ENCODE measurements at places on chromosomes 5 and 9.

DNA sequence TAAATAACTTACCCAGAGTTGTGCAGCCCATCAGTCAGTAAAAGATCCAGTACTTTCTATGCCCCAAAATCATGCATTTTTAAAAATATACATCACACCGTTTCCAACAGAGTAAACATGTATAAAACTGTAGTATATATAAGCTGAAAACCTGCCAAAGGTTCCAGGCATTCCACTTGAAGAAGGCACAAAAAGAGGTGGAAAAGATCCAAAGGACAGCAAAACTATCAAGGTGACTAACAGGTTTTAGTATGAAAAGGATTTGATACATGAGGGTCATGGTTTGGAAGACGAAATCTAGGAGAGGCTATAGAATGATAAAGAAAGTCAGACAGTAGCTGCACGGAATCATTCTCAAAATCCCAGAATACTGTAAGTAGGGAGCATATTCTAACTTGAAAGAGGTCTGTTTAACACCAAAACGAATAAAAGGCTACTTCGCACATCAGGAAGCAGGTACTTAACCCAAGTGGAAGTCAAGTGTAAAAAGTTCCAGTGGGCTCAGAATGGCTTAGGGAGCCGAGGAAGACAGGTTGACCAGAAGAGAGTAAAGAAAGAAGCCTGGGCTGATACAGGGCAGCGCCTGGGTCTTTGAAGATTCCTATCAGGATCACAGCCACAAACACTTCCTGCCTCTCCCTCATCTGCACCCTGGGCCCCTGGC lies 207.2 kb downstream of the ADAMTS12 start:
- no peak for DNase-seq

GRCh38 chr5:90056911-90057705 lies 352.4 kb downstream of the CETN3 start:
- no peak for DNase-seq

DNA sequence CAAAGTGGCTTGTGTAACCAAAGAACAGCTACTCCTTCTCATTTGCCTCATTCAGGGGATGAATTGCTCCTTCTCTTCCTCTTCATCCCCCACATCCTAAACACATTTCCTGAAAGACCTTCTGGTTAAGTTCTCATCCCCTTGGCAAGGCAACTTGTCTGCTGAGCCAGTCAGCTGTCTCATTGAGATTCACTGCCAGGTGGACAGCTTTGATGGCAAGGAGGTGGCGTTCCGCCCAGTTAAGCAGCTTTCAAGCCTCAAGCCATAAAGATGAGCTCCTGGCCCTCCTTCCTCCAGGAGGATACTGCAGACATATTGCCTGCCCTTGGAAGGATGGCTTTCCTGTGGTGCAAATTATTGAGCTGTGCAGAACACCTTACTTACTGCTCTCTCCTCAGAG lies 448.6 kb upstream of the MPDZ start:
- no peak for DNase-seq

DNA sequence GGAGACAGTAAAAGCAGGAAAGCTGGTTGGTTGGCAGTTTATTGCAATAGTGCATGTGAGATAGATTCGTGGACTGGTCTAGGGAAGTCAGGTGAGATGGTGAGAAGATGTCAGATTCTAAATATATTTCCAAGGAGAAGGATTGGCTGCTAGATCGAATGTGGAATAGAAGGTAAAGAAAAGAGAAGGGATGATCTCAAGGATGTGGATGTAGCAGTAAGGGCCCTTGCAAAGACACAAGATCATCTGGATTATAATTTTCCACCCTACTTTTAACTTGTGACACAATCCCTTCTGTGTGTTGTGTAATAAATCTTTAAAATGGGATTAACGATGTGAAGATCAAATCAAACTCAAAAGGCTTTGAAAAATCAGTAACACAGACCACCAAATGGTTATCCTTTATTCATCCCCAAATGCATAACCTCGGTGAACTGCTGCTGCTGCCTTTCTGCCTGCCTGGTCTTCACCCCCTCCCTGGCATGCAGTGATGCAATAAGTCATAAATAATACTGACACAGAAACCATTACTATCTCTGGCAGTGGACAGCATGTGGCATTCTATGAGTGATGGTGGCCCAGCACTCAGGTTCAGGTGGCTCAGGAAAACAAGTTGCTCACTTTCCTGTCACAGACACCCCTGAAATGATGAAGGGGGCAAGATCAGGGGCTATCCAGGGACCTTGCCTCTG lies 178.4 kb downstream of the FAM114A2 start:
- no peak for DNase-seq

- no peak for DNase-seq
Observed at GRCh38 chr9:93259490-93260262, 75.7 kb downstream of the WNK2 start.

DNA sequence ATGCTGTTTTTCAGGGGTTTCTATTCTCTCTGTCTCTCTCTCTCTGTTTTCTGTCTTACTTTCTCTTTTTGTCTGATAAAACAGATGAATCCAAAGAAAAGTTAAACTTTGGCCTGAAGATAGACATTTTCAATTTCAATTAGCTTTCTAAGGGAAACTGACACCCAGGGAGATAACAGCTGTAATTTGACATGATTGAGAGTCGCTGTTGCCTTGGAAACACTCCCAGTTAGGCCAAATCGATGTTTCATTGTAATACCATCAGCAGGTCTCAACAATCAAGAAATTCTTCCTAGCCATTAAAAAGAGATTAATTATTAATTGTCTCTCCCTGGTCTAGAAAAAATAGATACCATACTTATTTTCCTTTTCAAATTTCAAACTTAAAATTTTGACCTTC lies 53.0 kb downstream of the ENTREP1 start:
- no peak for DNase-seq

- no peak for DNase-seq
Observed at GRCh38 chr5:1510151-1510561, 13.6 kb downstream of the LPCAT1 start.

- DNase-seq, result no peak
Observed at GRCh38 chr5:306011-306805, 15.3 kb upstream of the AHRR start.

GRCh38 chr9:83633676-83634075 lies 10.7 kb downstream of the IDNK start:
- no peak for DNase-seq

DNA sequence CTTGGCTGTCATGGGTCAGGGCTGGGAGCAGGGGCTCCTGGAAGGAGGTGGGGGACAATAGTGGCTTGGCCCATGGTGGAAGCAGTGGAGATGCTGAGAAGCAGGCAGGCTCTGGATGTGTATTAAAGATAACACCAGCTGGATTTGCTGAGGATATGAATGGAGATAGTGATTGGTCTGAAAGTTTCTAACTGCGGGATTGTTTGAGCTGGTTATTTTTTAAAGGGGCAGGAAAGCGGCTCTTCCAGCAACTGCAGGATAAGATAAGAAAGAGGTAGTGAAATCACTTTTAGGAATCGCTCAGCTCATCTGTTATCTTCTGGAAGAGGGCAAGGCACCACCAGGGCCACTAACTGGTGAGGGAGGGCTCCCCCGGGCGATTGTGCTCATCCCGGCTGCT lies 125.5 kb downstream of the TENT4A start:
- no peak for DNase-seq

DNA sequence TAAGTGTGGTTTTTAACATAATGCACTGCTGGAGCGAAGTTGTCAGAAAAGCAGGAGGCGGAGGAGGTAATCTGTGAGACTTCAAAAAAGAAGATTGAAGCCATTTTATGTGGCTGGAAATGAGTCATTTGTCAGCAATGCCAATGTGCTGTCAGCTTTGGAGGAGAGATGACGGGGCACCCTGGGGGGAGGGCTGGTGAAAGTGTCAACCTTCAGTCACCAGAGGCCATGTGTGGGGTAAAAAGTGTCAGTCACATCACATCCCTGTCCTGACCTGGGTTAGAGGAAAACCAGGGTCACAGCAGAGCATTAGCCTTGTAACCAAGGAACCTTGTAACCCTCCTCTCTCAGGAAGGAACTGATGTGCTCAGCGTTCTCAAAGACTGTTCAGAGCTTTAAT lies 59.1 kb downstream of the TLR4 start:
- no peak for DNase-seq

DNA sequence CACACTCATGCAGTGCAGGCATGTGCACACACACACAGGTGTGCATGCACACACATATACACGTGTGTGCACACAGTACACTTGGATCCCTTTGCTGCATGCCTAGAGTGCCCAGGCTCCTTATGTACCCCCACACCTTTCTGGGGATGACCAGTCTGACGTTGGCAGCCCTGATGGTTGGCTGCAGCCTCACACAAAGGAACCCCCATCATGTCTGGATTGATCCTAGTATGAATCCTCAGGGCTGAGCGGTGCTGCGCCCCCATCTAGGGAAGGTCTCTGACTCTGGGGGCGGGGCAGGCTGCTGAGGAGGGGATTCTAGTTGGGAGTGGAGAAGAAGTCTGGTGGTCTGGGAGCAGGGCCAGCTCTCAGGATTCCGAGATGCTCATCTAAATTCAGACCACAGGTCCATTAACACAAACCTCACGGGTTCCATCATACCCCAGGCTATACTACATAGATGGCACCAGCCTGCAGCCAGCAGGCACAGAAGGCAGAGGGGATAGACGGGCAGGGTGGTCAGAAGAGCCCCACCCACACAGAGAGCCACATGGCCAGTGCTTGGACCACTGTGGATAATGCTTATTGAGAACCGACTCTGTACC lies 50.5 kb upstream of the OLFM1 start:
- DNase-seq, result no peak

- no peak for DNase-seq
Observed at GRCh38 chr5:164721656-164722055, 1216.2 kb downstream of the MAT2B start.

- DNase-seq, result no peak
Observed at GRCh38 chr9:8684978-8685708, 885.6 kb upstream of the DMAC1 start.

GRCh38 chr9:99362321-99362720 lies 140.2 kb downstream of the SEC61B start:
- no peak for DNase-seq

GRCh38 chr5:133265720-133266526 lies 214.1 kb downstream of the HSPA4 start:
- no peak for DNase-seq

DNA sequence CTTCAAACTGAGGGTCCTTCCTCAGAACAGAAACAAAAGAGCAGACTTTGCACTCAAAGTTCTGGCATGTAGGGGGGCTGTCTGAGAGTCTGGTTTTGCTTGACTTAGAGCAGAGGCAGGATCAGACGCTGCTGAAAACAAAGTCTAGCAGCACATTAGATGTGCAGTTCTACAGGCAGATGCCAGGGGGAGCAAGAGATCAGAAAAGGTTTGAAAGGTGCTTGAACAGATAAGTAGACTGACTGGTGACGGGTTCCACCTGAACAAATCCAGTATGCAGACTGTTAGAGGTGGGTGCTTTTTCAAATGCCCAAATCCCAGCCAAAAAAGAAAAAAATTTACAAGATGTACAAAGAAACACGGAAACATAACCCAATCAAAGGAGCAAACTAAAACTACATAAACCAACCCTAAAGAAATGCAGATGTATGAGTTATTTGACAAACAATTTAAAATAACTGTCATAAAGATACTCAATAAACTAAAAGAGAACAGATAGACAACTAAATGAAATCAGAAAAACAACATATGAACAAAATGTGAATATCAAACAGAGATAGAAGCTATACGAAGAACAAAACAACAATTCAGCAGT lies 194.7 kb upstream of the FREM1 start:
- no peak for DNase-seq

DNA sequence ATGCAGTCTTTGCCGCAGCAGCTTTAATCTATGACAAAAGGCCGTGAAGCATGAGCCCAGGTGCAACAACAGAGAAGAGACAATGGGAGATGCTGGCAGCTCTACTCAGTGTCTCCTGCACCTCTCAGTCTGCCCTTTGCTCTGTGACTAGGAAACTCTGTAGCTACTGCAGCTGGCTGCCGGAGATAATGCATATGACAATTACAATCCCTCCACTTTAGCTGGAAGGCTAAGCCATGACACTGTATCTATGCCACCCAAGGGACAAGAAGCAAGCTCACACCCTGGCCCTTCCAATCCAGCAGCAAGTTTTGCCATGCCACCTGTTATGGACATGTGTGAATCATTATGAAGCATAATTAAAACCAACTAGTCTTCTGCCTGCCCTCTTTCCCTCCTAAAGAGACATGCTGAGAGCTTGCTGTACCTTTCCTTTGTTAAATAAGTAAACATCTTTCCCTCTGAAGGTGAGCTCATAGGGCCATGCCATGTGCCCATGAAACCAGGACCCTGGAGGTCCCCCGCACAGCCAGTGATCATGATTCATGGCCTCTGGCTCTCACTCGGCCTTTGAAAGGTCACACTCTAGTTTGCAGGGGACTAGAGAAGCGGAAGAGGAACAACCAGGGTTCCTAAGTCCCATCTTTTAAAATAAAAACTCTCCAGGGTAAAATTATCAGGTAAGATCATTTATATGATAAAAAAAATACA lies 219.4 kb downstream of the SPOCK1 start:
- DNase-seq, result no peak

Data from activated CD4-positive, alpha-beta T cell treated with anti-CD3 and anti-CD28 coated beads, Interleukin-2, amount 50 U/mL, for 24 hours (primary cell).